Hippocampal formation (tissue), 2 donors: ENCODE measurements at places on chromosomes 2 and 18.

- DNase-seq = no peak
Measured at GRCh38 chr18:38801640-38802039, 1236.0 kb upstream of the CELF4 start.

- peak; percentile 38 for DNase-seq
Measured at GRCh38 chr2:42823744-42824453, 31.5 kb upstream of the HAAO start.

DNA sequence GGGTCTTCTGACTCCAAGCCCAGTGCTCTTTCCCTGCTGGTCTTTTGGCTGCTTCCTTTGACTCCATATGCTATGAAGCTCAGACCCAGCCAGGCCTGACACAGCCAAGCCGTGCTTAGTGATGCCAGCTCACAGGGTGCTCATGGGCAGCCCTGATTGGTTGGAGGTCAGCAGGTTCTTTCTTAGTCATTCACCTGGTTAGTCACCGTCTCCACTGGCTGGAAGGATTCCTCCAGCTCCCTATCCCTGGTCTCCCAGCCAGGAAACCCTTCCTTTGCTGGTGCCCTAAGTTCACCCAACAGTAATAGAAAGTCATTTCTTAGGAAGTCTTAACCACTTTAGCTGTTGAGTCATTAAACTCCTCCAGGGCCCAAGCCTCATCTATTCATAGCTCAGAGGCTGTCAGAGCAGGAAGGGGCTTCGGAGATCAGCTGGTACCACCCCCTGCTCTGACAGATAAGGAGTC lies 3.9 kb downstream of the KCNK3 start:
- DNase-seq = no peak

- DNase-seq = no peak
Measured at GRCh38 chr18:79947054-79947755, 4.2 kb downstream of the SLC66A2 start.

- no peak for DNase-seq
Measured at GRCh38 chr18:70294471-70295191, 5.8 kb downstream of the SOCS6 start.

DNA sequence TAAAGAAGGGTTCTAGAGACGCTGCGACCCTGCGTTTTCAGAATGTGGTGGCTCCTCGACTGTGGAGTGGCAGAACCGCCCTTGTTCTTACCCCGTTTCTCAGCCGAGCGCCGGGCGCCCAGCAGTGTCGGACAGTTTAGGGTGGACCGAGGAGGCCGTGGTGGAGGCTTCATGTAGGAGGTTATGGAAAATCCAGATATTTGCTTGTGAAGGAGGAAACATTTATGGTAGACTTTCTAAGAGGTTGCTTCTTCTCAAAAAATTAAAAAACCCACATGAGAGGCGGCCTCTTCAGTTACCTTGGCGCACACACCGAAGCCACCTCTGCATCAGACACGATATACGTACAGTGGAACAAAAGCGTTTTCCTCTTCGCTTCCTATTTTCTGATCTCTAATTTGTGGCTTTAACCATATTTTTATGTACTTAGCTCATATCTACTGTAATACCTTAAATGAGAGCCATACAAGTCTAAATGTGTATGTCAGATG lies 120.8 kb downstream of the NFATC1 start:
- DNase-seq = no peak

DNA sequence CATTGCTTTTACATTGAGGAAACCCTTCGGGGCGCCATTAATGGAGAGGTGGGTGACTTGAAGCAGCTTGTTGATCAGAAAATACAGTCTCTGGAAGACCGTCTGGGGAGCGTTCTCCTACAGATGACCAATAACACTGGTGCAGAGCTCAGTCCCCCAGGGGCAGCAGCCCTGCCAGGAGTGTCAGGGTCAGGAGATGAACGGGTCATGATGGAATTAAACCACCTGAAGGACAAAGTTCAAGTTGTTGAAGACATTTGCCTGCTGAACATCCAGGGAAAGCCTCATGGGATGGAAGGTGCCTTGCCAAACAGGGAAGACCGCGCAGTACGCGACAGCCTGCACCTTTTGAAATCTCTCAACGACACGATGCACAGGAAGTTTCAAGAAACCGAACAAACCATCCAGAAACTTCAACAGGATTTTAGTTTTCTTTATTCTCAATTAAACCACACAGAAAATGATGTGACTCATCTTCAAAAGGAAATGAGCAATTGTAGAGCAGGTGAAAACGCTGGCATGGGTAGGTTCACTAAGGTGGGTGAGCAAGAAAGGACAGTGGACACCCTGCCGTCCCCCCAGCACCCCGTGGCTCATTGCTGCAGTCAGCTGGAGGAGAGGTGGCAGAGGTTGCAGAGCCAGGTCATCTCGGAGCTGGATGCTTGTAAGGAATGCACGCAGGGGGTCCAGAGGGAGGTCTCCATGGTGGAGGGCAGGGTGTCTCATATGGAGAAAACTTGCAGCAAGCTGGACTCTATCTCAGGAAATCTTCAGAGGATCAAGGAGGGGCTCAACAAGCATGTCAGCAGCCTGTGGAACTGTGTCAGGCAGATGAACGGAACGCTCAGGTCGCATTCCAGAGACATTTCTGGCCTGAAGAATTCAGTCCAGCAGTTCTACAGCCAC lies 45.0 kb downstream of the EMILIN2 start:
- DNase-seq = no peak

DNA sequence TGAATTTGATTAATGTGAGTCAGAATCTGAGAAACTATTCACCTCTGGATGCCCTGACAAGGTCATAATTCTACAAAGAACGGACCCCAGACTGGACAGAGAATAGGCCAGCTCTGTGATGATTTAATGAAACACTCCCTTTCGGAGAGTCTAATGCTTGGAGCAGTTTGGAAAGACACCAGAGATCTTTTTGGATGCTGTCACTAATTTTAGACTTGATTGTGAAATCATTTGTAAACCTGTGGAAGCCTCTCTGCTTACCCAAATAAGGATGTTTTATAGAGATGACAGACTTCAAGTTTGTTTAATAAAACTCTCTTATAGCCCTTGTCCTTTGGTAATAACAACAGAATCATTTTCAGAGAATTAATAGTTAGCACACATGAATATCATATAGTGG lies 83.5 kb downstream of the MYL12B start:
- no peak for DNase-seq

DNA sequence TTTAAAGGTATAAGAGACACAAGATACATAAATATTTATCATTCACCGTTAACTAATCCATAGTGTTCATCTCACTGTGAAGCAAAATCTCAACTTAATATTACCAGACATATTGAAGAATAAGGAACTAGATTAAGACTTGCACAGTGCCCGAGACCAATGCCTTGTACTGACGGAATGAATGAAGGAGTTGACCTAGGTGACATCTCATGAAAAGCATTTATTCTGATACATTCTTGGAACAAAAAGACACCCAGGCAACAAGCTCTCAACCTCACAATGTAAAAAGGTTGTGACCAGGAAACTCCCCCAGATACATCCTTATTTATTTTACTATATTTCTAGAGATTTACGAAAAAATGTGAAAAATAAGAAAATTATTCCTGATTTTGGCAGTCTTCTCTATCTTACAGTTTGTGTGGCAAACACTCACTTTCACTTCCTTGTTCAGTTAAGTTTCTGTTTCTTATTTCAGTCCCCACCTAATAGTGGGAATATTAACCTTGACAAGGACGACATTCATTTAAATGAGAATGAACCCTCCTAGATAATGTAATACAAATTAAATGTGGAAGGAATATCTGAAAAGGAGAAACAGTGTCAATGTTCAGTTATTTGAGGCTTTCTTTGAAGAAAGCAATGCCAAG lies 28.4 kb downstream of the M1AP start:
- DNase-seq = no peak

DNA sequence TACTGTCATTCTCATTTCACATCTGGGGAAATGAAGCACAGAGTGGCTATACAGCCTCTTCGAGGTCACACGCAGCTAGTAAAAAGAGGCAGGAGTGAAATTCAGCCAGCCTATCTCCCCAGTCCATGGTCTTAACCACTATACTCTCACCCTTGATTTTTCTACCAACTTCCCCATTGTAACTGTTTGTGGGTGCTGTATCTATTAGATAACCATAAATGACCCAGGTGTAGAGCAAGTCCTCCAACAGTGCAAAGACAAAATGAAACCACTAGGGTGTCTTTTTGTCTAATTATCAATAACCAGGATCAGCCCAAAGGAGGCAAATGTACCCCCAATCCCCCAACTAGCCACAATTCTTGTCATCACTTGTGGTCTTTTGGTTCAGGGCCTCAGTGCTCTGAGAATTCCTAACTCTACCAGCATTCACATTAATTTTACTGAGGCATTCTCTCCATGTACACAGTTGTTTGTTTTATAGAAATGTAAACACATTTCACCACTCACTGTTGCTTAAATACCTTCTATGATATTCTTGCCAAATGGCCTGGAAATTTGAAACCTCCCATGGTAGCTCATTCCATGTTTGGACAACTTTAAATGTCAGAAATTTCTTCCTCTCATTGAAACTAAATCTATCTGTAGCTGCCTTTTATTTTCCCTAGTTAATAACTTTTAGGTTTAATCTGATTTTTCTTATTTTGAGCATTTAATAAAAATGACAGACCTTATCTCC lies 58.7 kb downstream of the SLC40A1 start:
- DNase-seq = no peak

DNA sequence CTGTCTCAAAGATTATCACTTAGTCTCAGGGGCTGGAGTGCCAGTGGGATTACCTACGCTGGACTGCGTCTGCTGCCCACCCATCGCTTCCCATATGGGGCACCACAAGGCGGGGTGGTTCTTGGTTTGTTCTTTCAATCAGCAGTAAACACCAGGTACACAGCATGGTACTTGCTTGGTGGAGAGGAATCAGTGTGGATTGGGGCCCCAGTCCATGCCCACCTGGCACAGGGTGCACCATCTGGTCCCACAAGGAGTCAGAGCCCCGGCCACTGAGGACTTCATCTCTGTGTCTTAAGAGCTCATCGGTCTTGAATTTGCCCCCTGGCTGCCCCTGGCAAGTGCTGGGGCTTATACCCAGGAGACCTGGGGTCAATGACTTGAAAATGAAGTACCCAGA lies 96.2 kb downstream of the GLI2 start:
- no peak for DNase-seq

- peak; percentile 51 for DNase-seq
Measured at GRCh38 chr18:23498877-23499276, 4.4 kb upstream of the RMC1 start.

GRCh38 chr2:56013475-56013874 lies 89.9 kb upstream of the EFEMP1 start:
- no peak for DNase-seq

DNA sequence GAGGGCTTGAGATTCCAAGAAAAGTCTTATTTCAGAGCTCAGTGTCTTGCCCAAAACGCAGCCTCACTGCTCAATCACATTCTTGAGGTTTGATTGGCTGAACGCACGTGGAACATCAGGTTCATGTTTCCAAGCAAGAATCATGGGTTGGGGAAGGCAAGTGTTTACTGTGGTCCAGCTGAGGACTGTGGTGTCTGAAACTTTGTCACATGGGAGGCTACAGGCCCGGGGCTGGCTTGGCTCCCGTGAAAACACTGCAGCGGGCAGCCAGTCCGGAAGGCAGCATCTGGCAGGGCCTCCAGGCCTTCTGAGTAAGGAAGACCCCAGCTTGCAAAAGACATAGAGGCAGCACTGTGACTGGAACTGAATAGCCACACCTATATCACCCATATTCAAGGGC lies 84.7 kb downstream of the POLR1A start:
- peak; percentile 80 for DNase-seq

GRCh38 chr2:191572319-191572718 lies 105.6 kb upstream of the NABP1 start:
- DNase-seq = no peak

DNA sequence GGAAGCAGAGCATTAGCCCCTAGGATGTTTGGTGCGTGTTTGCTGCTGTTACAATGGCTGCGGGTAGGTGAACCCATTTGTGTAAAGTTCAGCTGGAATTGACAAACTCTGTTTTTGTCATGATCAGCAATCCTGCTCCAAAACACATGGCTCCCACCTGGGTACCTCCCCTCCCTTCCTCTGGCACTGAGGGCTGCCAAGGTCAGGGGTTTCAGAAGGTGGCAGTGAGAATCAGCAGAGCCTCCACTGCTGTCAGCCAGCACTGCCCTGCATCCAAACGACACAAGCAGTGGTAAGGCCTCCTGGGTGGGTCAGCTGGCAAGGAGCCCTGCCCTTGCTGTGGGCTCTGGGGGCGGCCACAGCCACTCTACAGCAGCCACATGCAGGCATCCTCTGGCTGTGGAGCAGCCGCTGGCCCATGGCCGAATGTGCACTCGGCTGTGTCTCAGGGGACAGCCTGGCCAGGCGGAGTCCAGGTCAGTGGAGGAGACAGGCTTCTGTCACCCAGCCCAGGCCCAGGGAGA lies 32.8 kb upstream of the LDLRAD4 start:
- DNase-seq = no peak
